H9 (cell line): ENCODE measurements at places on chromosomes 11 and 22. TPM values are rescaled to one million over a fixed set of nuclear protein-coding genes. Genes with fewer than 3 reads are reported as not detected.
A peak's percentile ranks its signal among the peaks of the same experiment; 100 is the strongest.

Gene C22orf15
- total RNA-seq, result 0.81 and 1.8 TPM in 2 replicates

Gene RIMBP3C
- total RNA-seq, result 0.22 and 0.44 TPM in 2 replicates

Gene CABP4
- total RNA-seq, result 0.09 TPM in 1 of 2 replicates, not detected in the other

Gene TIMP3
- total RNA-seq, result 0.86 and 0.87 TPM in 2 replicates

Gene ZPR1
- 77.2 and 82.0 TPM in 2 replicates for total RNA-seq

Gene KDM4E
- not detected in 2 replicates for total RNA-seq

Gene SEPTIN3
- total RNA-seq, result 32.4 and 33.3 TPM in 2 replicates

Gene SCGB1D2
- not detected in 2 replicates for total RNA-seq

Gene PAX6
- 0.11 TPM in 1 of 2 replicates, not detected in the other for total RNA-seq

Gene OR51B5
- total RNA-seq, result not detected in 2 replicates

Gene ISX
- total RNA-seq, result not detected in 2 replicates

Gene APOL3
- total RNA-seq, result 0.13 TPM in 1 of 2 replicates, not detected in the other

Gene MMP11
- total RNA-seq, result 4.9 and 5.3 TPM in 2 replicates

Gene CSF2RB
- total RNA-seq, result not detected in 2 replicates

Gene FAT3
- total RNA-seq, result 16.3 and 19.1 TPM in 2 replicates

Gene DAGLA
- 4.3 and 4.5 TPM in 2 replicates for total RNA-seq

DNA sequence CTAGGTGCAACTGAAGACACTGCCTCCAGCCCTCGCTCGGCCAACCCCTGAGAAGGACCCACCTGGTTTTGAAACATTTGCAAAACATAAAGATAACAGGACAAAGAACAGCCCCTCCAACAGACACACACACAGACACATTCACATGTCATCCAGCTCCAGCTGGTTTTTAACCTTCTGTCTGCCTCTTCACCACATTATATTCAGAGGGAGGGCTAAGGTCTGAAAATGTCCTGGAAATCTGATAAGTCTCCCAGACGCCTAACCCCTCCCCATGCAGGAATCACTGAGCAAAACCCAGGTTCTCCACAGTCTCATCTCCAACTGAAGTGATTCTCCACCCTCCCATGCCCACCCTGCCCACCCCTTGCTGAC is 29.4 kb downstream of the PACSIN2 start:
- DNase-seq, result no peak

- no peak for DNase-seq
Measured at GRCh38 chr22:16956290-16956689, 51.7 kb downstream of the GAB4 start.

DNA sequence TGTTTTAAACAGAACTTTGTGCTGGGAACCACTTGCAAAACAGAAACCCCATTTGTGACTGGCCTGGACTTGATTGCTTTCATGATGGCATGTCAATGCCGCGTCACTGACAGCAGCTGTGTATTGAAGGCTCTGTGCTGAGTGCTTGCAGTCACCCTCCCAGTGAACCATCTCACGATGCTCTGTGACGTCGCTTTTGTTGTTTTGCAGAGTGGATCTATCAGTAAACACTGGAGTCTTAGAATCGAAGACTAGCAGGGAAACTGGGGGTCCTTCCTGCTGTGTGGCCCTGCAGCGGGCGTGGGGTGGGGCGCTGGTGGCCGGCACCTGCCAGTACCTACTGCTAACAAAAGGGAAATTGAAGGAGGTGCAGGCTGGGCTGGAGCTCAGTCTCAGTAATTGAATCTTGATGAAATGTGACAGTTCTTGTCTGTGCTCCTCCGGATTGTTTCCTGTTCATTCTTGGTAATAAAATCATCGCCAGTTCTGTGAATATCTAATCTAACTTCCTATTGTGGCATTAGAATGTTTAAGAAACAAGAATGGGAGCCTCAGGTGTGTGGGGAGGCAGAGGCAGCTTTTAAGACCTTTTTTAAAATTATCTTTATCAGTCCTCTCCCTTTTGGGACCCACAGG is 50.5 kb upstream of the PARVG start:
- DNase-seq, result no peak

DNA sequence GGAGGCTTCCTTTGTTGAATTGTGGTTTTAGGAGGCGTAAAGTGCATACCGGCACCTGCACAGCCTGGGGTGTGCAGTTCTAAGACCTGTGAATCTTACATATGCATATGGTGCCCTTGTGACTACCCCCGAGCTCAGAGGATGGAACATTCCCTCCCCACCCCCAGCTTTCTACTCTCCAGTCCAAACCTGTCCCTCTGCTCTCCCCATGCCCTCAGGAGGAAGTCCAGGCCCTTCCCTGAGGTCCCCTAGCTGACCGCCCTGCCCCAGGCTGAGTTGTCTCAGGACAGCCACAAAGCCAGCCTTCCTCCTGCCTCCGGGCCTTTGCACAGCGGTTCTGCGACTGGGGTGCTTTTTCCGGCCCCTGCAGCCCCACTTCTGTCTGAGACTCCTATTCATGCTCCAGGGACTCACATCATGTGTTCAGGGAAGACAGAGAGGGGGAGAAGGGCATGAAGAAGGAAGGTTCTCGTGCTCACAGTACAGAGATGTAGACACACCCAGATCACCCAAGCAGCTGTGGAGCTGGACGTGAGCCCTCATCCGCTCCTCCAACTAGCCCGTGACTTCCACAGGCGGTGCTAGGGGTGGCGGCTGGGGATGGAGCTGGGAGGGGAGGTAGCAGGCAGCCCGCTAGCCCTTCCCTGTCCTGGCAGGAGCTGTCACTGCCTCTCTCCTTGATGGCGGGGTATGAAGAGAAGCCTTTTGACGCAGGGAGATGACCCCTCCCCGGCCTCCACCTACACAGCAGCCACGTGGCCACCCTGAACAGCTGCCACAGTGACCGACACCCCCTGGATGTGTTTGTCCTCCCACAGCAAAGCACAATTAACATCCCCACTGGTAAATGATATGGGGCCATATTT is 50.8 kb downstream of the FLRT1 start:
- DNase-seq, result no peak

GRCh38 chr22:43094085-43094484 is 4.9 kb upstream of the TTLL1 start:
- peak; percentile 57 for DNase-seq

- DNase-seq, result no peak
Measured at GRCh38 chr11:59710136-59710847, 3.4 kb downstream of the OR10V1 start.

DNA sequence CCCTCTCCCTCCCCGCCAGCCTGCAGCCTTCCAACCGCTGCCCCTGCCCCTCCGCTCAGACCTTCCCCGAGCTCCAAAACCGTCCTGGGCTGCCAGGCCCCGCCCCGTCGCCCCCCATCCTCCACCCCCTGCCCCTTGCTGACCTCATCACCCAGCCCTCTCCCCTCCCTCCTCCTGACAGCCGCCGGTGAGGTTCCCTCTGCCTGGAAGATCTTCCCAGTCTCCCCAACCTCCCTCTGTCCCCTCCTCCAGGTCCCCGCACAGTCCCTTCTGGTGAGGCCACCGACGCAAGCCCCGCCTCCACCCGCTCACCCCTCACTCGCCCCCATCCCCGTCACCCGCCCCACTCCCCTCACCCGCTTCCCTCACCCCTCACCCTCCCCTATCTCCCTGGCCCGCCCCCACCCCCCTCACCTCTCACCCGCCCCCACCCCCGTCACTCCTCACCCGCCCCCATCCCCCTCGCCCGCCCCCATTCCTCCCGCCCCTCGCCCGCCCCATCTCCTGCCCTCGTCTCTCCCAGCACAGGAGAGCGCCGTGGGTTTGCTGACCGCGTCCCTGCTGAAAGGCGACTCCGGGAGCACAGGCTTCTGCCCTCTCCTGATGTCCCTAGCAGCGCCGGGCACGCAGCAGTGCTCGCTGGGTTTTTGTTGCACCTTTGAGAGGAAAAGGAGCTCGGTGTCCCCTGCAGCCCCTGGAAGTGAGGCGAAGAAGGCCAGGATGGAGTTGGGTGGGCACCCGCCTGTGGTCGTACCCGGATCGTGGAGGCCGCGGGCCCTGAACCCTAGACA is 16.4 kb upstream of the UPK3A start:
- DNase-seq, result peak; percentile 97

DNA sequence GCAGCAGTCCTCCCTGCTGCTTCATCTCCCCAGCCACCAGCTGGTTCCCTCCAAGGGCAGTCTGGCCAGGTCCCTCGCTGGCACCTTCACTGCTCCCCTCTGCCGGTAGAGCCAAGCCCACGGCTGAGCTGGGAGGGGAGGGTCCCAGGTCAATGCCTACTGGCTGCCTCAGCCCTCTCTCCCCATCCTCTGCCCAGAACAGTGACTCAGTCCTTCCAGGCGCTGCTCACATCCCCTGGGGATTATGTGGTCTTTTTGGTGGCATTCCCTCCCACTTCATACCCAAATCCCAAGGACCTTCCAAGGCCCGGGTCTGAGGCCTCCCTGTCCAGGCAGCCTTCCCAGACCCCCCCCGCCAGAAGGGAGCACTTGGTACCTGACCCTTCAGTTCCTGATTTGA is 44.9 kb downstream of the WNT7B start:
- no peak for DNase-seq

DNA sequence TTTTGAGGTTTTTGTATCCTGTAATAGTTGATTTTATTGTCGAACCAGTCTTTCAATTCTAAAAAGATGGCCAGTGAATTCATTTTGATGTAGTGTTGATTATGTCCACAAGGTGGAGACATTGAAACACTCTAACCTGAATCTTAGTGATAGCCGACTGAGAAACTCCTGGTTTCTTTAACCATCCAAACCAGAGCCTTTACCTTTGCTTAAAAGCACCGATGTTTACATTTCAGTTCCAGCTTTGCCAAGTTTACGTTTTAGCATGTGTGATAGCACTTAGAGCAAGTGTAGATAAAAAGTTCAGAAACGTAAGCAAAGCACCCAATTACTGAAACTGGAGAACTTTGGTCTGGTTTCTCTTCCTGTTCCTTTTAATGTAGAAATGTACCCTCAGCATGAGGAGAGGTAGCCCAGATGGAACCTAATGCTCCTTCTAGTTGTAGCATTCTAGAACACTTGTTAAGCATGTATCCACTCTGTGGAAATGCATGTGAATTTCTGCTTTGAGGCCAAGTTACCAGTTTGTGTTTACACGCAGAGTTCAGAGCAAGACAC is 208.6 kb downstream of the DBX1 start:
- DNase-seq, result no peak

- DNase-seq, result no peak
Measured at GRCh38 chr11:64266339-64266738, 15.0 kb downstream of the PLCB3 start.

DNA sequence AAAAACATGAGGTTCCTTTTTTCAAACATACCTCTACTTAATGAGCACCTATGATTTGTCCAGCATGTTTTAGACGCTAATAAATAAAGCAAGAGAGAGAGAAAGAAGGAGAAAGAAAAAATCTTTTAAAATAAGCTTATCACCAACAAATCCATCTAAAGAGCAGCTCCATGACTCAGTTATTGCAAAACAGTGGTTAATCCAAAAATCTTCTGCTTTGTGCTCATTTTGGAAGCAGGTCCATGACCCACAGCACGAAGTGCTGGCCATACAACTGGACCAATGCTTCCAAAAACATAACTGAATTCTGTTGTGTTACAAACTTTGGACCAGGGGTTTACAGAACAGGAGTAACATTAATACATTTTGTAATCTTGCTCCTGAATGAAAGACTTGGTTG is 696.6 kb downstream of the KCNA4 start:
- no peak for DNase-seq

DNA sequence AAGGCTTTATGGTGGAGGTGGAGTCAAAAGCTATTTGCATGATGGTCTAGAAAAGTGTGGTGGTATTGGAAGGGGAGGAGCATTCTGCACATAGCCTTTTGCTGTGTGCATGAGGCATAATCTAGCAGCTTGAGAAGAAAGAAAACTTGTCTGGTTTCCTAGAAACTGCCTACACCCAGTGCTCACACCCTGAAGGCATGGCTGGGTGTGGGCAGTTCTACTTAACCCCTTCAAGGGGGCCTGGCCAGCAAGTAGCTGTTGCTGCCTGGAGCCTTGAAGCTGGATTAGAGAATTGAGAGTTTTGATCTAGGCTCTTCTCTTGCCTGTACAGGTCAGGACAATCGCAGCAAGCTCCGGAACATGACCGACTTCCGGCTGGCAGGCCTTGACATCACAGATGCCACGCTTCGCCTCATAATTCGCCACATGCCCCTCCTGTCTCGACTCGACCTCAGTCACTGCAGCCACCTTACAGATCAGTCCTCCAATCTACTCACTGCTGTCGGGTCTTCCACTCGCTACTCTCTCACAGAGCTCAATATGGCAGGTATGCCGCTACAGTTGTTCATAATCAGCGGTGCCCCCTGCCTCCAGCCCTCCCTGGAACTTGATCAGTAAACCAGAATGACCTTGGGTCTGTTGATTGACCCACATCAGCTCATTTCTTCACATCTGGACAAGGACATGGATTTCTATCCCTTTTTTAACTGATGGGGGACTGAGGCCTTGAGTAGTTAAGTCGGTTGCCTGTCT is 12.2 kb upstream of the GRK2 start:
- no peak for DNase-seq

GRCh38 chr11:6646918-6647679 is 8.5 kb downstream of the DCHS1 start:
- DNase-seq, result no peak

- no peak for DNase-seq
Measured at GRCh38 chr22:17098379-17098819, 13.6 kb downstream of the IL17RA start.

DNA sequence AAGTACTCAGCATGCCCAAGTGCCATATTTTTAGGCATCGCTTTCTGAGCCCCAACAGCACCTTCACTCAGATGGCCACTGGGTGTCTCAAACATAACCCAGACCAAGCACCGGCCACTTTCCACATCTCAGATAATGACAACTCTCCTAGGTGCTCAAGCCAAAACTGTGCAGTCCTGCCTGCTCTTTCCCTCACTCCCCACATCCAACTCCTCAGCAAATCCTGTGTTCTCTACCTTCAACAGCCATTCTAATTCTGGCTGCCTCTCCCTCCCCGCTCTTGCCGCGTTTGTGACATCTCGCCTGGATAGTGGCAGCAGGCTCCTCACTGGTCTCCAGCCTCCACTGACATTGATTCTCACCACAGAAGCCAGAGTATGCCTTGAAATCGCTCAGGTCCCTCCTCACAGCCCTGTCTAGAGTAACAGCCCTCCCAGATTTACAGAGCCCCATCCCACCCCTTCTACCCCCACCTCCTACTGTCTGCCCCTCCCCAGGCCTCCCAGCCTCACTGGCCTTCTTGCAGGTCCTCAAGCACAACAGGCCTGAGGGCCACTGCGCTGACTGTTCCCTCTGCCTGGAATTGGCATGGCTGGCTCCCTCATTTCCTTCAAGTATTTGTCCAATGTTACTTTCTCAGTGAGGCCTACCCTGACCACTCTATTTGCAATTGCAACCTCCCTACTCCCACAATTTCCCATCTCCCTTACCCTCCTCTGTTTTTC is 1.3 kb upstream of the PHETA2 start:
- no peak for DNase-seq

DNA sequence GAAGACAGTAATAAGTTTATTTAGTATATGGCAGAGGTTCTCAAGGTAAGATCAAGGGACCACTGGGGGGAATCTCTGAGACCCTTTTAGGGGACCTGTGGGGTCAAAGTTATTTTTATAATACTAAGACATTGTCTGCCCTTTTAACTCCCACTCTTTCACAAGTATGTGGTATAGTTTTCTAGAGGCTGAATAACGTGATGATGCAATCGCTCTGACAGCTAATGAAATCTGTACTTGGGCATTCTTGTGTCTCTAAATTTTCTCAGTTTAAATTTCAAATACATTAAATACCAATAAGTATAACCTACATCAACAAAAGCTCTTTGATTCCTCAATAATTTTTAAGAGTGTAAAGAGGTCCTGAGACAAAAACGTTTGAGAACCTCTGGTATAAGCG is 147.9 kb downstream of the ATG16L2 start:
- no peak for DNase-seq
